Esophagus squamous epithelium (tissue), 5 donors: ENCODE measurements at places on chromosomes 1 and 21.
A peak's percentile ranks its signal among the peaks of the same experiment; 100 is the strongest.

- no peaks in the 10 kb centered on the region for H3K27me3 ChIP-seq
- no peak overlapping the region for H3K4me3 ChIP-seq
- H3K36me3 ChIP-seq, result no peaks in the 10 kb centered on the region
- no peak overlapping the region for H3K27ac ChIP-seq
- H3K4me1 ChIP-seq, result no peaks in the 10 kb centered on the region
- DNase-seq, result no peak
Measured at GRCh38 chr1:158793604-158794003, 12.6 kb upstream of the OR6N2 start.

- no peak for DNase-seq
- H3K4me3 ChIP-seq, result no peak overlapping the region
- no peak overlapping the region for H3K27ac ChIP-seq
- no peaks in the 10 kb centered on the region for H3K36me3 ChIP-seq
Measured at GRCh38 chr1:4724695-4725250, 70.4 kb downstream of the AJAP1 start.

GRCh38 chr1:170721621-170722020 is 57.7 kb downstream of the PRRX1 start:
- H3K4me3 ChIP-seq, result no peak overlapping the region
- DNase-seq, result no peak
- H3K27me3 ChIP-seq, result no peaks in the 10 kb centered on the region

- peaks cover 21% of the 10 kb centered on the region for H3K4me1 ChIP-seq
- no peaks in the 10 kb centered on the region for H3K27me3 ChIP-seq
- H3K4me3 ChIP-seq, result no peak overlapping the region
- H3K27ac ChIP-seq, result peak overlapping the region; percentile 3
- no peak for DNase-seq
- H3K36me3 ChIP-seq, result no peaks in the 10 kb centered on the region
Measured at GRCh38 chr1:154729031-154729442, 121.1 kb upstream of the ADAR start.

GRCh38 chr1:75134647-75135572 is 722 bp downstream of the LHX8 start:
- peak overlapping the region; percentile 7 for H3K4me3 ChIP-seq
- peaks cover 10% of the 10 kb centered on the region for H3K4me1 ChIP-seq
- peaks cover 29% of the 10 kb centered on the region for H3K27me3 ChIP-seq
- no peaks in the 10 kb centered on the region for H3K36me3 ChIP-seq

DNA sequence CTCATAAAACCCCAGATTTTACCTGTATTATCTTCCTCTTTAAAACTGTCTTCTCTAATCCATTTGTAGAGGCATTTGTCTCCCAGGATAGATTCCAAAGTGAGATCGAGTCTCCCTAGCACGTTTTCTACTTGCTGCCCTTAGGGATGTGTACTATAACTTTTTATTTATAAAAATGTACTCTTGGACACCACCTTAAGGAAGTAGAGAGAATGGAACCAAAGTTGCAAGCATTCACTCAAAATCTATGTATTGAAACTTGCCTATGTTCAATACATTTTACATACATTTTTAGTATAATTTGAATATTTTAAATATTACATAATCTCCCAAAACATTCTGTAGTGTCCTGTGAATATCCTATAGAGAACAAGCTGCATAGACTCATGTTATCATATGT is 842 bp upstream of the SPRR2A start:
- no peak overlapping the region for H3K4me3 ChIP-seq
- H3K27me3 ChIP-seq, result no peaks in the 10 kb centered on the region
- no peak for DNase-seq
- peak overlapping the region; percentile 60 for H3K27ac ChIP-seq
- H3K36me3 ChIP-seq, result no peaks in the 10 kb centered on the region

- H3K4me3 ChIP-seq, result no peak overlapping the region
- no peaks in the 10 kb centered on the region for H3K27me3 ChIP-seq
- peaks cover 84% of the 10 kb centered on the region for H3K4me1 ChIP-seq
- DNase-seq, result peak; percentile 31
Measured at GRCh38 chr1:234722904-234723720, 113.1 kb upstream of the IRF2BP2 start.

- no peak overlapping the region for H3K27ac ChIP-seq
- no peak for DNase-seq
- H3K4me1 ChIP-seq, result no peaks in the 10 kb centered on the region
- no peaks in the 10 kb centered on the region for H3K27me3 ChIP-seq
- no peak overlapping the region for H3K4me3 ChIP-seq
- H3K36me3 ChIP-seq, result no peaks in the 10 kb centered on the region
Measured at GRCh38 chr1:88825721-88826120, 65.6 kb downstream of the GTF2B start.

DNA sequence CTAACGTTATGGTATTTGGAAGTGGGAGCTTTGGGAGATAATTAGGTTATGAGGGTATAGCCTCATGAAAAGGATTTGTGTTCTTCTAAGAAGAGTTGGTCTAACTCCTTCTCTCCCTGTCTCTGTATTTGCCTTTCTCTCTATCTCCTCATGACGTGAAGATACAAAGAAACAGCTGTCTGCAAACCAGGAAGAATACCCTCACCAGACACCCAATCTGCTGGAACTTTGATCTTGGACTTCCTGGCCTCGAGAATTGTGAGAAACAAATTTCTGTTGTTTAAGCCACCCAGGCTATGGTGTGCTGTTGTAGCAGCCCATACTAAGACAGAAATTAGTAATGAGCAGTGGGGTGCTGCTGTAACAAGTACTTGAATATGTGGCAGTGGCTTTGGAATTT is 16.1 kb downstream of the C1orf141 start:
- H3K4me3 ChIP-seq, result no peak overlapping the region
- H3K27me3 ChIP-seq, result no peaks in the 10 kb centered on the region
- H3K4me1 ChIP-seq, result no peaks in the 10 kb centered on the region
- no peak for DNase-seq
- H3K36me3 ChIP-seq, result no peaks in the 10 kb centered on the region

- no peak overlapping the region for H3K4me3 ChIP-seq
- H3K4me1 ChIP-seq, result no peaks in the 10 kb centered on the region
- no peak overlapping the region for H3K27ac ChIP-seq
- no peaks in the 10 kb centered on the region for H3K27me3 ChIP-seq
- DNase-seq, result no peak
- no peaks in the 10 kb centered on the region for H3K36me3 ChIP-seq
Measured at GRCh38 chr1:87243573-87243972, 85.1 kb upstream of the LMO4 start.

GRCh38 chr1:179287946-179288345 is 5.7 kb upstream of the SOAT1 start:
- H3K27me3 ChIP-seq, result no peaks in the 10 kb centered on the region
- peaks cover 4% of the 10 kb centered on the region for H3K4me1 ChIP-seq
- H3K27ac ChIP-seq, result no peak overlapping the region
- no peaks in the 10 kb centered on the region for H3K36me3 ChIP-seq
- no peak for DNase-seq
- no peak overlapping the region for H3K4me3 ChIP-seq

- no peaks in the 10 kb centered on the region for H3K27me3 ChIP-seq
- H3K27ac ChIP-seq, result no peak overlapping the region
- no peaks in the 10 kb centered on the region for H3K36me3 ChIP-seq
- H3K4me3 ChIP-seq, result no peak overlapping the region
- no peak for DNase-seq
- H3K4me1 ChIP-seq, result peaks cover 42% of the 10 kb centered on the region
Measured at GRCh38 chr1:55316502-55316901, 101.3 kb upstream of the USP24 start.

DNA sequence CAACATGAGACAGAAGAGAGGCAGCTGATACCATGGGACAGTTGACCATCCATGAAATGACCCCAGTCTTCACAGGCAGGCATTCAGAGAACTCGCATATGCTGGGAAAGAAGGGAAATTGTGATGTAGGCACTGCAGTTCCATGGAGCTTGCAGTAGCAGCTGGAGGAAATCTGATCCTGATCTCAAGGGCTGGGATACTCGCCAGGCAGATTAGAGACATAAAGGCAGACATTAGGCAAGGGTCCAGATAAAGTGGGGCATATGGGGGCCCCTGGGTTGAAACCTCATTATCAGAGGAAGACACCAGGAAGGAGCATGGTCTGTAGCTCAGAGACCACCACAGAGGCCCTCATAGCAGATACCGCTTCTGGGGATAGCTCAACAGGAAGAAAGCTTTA is 48.7 kb upstream of the TNR start:
- no peaks in the 10 kb centered on the region for H3K36me3 ChIP-seq
- H3K27ac ChIP-seq, result no peak overlapping the region
- H3K4me3 ChIP-seq, result no peak overlapping the region
- H3K4me1 ChIP-seq, result no peaks in the 10 kb centered on the region
